Calu3 (cell line): ENCODE measurements at places on chromosomes 1 and 21. TPM values are rescaled to one million over a fixed set of nuclear protein-coding genes. Genes with fewer than 3 reads are reported as not detected.

DNA sequence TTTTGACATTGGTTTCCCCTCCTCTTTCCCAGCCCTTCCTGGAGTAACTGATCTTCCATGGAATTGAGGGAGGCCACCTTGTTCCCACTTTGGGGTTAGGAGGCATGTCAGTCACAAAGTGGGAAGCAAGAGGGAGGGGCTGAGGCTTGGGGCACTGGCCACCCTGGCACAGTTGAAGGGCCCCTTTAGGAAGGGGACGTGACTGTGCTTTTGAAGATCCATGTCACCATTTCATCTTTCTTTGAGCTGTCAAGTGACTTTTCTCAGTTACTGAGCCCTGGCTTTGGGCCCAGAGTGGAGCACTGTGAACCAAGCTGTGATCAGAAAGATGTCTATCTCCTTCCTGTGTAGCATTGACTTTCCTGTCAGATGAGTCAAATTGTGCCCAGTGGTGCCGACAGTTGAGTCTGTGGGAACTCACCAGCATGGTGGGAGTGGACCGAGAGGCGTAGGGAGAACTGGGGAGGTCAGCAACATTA, 38.5 kb upstream of the TDRD10 start:
- no peak overlapping the region for H3K27ac ChIP-seq
- no peak for DNase-seq
- no peaks in the 10 kb centered on the region for H3K36me3 ChIP-seq
- no peak overlapping the region for H3K4me3 ChIP-seq
- peaks cover 8% of the 10 kb centered on the region for H3K4me1 ChIP-seq
- H3K27me3 ChIP-seq, result no peaks in the 10 kb centered on the region

DNA sequence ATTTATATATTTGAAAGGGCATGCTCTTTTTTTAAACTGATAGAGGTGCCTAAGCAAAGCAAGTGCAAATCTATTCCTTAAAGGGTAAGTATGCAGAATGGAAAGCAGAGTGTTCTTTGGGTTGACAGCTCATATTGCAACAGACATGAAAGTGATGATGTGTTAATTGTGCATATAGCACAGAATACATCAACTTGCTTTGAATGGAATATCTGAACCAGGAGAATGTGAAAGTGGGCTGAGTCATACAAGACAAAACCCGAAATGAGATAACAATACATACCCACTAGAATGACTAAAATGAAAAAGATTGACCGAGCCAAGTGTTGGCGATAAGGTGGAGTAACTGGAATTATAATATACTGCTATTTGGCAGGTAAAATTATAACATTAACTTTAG, 4.3 kb downstream of the CR1 start:
- H3K4me3 ChIP-seq, result no peak overlapping the region
- peaks cover 50% of the 10 kb centered on the region for H3K27me3 ChIP-seq
- DNase-seq, result no peak
- H3K4me1 ChIP-seq, result peaks cover 5% of the 10 kb centered on the region

DNA sequence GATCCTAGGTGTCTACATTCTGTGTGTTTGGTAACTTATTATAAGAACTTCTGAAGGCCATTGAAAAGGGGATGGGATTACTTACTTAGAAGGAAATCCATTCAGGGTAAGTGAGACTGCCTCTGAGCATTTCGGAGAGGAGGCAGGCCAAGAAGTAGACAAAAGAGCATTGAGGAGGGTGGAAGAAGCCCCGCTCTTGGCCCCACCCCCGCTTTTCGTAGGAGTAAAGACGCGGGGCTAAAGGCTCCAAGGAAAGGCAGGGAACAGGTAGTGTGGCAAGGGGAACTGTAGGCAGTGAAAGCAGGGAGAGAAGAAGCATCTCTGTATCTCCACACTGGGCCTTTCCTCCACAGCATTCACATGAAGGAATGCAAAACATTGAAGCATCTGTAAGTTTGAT, 51.8 kb upstream of the GRIK1 start:
- no peak overlapping the region for H3K27ac ChIP-seq
- no peaks in the 10 kb centered on the region for H3K4me1 ChIP-seq
- no peak overlapping the region for H3K4me3 ChIP-seq

DNA sequence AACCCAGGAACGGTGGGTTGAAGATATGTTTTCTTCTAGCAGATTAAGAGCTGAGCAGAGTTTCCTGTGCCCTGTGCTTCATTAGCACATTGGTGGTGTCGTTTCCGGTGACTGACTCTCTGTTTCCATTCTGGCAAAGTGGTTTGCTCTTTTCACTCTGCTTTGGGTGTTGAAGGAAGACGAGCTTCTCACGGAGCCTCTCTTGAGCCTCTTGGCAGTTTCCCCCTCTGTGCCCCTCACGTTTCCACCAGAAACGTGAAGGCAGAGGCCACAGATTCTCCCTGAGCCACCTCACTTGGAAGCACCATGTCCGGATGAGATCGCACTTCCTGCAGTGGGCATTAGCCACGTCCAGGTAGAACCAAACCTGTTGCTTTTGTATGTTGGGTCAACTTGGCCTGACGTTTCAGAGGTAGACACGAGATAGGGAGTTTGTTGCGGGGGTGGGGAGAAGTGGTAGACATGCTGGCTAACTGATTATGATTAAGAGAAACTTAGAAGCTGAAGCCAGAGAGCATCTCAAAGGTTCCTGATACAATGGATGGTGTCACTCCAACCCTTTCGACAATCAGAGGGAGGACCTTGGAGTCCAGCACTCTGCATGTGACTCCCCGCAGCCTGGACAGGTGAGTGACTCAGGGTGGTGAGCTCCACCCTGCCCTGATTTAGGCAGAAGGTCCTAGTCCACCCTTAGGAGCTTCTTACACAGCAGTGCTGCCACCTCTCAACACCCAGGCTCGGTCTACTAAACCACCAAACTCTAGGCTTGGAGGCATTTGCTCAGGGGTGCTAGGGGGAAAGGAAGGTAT, at the start of gene LAX1:
Gene LAX1, plus strand, starts transcription at position 155 of the 809 bp plus-strand sequence. Its CDS starts 383 bp downstream, at position 538.
- H3K27me3 ChIP-seq, result peaks cover 23% of the 10 kb centered on the region
- H3K27ac ChIP-seq, result no peak within 1 kb of the TSS
- no peak for DNase-seq
- no peaks in the 10 kb centered on the region for H3K36me3 ChIP-seq
- H3K4me1 ChIP-seq, result peaks cover 22% of the 10 kb centered on the region

DNA sequence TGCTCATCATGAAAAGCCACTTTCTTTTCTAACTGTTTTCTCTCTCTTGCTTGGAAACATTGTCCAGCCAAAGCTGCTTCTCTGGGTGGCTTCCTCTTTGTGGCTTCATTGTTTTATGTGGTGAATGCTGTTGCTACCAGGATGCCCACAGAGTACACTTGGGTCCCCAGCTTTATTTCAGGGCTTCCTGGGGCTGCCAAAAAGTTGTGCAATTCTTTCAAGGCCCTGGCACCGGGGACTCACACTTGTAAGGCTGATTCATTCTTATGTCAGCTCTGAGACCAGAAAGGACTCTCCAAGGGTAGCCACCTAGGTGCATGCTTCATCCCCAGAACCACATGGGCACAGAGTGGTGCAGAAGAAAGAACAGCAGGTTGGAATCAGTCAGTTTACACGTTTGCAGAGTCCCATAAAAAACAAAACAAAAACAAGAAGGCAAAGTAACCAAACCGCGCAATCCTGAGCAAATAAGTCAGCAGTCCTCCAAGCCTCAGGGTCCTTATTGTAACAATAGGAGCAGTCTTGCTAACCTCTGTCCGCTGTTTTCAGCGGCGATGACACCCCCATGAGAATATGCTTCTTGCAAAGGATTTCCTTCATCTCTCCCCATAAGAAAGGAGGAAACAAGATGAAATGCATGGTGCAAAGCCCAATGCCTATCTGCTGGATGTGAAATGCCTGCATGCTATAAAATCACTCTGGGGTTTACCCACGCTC, 89.9 kb upstream of the SSX2IP start:
- DNase-seq, result no peak
- H3K27ac ChIP-seq, result no peak overlapping the region
- no peaks in the 10 kb centered on the region for H3K36me3 ChIP-seq
- H3K4me3 ChIP-seq, result no peak overlapping the region

SMIM1 gene
- 2.7 and 4.2 TPM in 2 replicates for total RNA-seq

FAM151A gene
- total RNA-seq, result not detected in 2 replicates

CLCA4 gene
- total RNA-seq, result not detected in 2 replicates

ABCB10 gene
- total RNA-seq, result 18.5 and 19.9 TPM in 2 replicates
